Cerebellar cortex (tissue), 1 donor: ENCODE measurements at places on chromosomes 13 and 19.

GRCh38 chr19:33818411-33818810, 21.7 kb downstream of the KCTD15 start:
- no peak for DNase-seq

DNA sequence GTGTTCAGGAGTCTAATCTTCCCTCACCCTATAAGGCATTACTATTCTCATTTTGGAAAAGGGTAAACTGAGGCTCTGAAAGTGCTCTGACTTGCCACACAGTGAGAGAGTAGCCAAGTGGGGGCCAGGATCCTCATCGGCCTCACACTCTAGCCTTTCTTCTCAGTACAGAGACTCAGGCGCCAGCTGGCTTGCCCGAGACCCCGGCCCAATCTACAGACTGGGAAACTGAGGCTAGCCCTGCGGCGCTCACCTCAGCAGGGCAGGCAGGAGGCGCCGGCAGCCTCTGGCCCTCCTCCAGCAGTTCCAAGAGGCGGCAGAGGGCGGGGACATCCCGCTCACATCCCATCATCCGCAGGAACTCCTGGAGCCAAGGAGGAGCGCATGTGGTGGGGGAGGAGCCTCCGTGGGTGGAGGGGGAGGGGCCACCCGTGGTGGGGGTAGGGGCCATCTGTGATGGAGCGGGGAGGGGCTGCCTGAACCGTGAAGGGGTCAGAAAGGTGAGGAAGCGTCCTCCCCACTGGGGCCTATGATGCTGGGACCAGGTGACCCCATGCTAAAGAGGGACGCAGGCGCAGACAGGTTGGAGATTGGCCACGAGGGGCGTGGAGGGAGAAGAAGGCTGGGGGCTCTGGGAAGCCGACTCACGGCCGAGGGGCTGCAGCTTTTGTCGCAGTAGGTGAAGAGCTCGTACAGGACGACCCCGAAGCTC, 8.7 kb upstream of the INSL3 start:
- peak; percentile 87 for DNase-seq

- peak; percentile 61 for DNase-seq
Measured at GRCh38 chr19:4439243-4439642, 18.4 kb downstream of the UBXN6 start.

DNA sequence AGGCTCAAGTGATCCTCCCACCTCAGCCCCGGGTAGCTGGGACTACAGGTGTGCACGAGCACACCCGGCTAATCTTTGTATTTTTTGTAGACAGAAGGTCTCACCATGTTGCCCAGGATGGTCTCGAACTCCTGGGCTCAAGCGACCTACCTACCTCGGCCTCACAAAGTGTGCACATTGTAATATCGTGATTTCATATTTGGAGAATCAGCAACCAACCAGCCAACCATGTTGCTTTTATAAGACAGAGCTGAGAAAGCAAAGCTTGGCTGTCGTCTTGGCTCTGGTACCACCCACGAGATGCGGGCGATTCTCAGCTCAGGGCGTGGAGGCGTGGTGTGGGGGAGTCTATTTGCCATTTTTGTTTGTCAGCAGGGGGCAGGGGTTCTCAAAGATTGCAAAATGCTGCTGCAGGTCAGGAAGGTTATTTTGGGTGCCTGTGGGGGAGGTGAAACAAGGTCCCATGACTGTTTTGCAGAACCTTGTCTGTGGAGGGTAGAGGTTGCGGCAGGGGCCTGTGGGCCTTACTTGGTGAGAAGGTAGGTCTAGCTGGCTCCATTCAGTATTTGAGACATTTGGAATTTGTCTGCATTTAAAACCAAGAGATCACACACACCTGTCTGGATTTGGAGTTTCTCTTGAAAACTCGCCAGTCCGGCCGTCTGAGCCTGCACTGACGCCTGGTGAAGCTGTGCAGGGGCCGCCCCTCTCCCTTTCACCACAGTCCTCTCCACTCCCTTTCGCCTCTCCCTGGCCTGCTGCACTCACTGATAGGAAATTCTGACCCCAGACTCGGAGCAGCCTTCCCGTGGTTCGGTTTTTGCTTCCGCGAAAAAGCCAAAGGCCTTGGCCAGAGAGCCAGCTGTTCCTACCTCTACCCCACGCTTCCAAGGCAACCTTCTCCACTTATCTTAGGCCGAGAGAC, 15.4 kb downstream of the TNFAIP8L1 start:
- DNase-seq = no peak

GRCh38 chr13:94431987-94432386, 47.5 kb downstream of the DCT start:
- no peak for DNase-seq

DNA sequence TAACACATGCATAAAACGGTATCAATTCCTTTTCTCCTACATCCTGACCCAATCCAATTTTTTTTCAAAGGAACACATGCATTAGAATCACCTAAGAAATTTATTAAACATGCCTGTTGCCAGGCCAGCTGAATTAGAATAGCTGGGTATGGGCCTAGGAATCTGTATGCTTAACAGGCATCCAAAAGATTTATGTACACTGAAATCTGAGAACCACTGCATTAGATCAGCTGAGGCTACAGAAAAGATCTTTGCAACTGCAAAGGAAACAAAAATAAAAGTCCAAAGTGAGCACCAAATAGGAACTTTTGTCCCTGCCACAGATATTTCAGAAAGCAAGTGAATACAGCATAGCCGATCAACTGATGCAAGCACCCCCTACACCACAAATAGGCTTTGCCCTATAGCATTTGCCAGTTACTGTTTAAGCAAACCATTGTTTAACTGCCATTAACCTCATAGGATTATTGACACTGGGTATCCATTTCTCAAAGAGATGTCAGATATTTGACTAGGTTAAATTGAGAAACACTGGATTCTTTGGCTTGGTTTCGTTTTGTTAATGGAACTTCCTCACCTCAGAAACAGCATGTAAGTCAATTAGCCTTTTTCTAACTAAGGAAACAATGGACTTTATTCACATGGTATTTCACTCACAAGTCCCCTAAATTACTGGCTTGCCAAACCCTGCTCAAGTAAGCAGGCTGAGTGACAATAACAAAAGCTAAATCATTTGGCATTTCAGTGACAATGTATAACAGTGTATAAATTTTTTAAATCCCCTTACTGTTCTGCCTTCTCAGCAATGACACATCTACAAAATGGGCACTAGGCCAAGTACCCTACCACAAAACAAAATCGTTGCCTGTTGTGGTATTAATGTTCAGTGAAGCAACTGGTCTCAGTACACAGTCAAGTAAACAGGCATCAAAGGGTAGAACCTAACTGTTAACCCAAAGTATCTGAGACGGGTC, 67.8 kb downstream of the SUCLA2 start:
- DNase-seq = no peak

GRCh38 chr19:38737281-38737865, 6.9 kb downstream of the CAPN12 start:
- DNase-seq = no peak

DNA sequence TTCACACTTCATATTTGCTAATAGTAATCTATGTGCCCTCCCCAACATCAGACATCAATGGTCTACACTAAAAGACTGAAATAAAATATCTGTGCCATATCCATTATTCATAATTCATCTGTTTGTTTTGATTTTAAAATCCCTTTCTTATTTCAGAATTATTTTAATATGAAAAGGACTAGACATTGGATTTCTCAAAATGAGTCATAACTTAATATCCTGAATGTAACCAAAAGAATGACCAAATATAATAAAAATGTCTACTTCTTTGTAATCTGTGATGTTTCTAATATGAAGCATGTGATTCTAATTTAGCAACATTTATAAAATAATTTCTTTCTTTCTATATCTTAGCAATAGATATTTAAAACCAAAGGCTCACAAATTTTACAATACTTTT, 64.9 kb downstream of the MZT1 start:
- no peak for DNase-seq

DNA sequence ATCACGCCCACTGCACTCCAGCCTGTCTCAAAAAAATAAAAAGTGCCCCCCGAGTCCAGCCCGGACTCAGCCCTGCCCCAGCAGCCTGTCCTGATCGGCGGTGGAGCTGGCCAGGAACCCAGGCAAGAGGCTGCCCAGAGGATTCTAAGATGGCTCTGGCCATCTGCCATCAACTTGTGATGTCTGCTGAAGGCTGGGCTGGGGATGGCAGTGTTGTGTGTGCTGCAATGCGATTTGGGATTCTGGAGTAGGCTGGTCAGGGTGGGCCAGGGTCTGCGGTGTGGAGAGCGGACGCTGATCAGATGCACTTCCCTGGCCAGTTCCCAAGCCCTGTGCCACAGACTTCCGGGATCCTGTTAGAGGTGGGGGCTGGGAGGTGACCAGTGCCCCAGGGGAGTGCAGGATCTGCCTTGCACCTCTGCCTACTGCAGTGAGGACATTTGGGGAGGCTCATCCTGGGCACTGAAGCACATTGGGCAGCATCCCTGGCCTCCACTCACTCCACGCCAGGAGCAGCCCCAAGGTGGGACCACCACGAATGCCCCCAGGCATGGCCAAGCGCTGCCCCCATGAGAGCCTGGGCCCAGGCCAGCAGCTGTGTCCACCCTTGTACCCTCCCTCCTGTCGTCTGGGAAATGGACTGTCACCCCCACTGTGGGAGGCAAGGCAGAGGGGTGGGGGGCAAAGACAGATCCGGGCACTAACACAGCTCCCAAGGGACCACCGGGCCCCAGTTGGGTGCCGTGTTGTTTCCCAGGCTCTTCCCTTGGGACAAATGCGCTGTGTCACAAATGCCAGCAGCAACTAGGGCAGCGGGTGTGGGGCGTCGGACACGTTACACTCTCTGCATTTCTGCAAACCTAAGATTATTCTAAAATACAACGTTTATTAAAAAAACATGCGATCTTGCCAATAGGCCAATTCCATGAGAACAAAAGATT, 3.4 kb upstream of the TBXA2R start:
- DNase-seq = no peak

- no peak for DNase-seq
Measured at GRCh38 chr13:73833325-73834070, 300.7 kb downstream of the KLF12 start.

- peak; percentile 3 for DNase-seq
Measured at GRCh38 chr13:92355213-92355612, 871.4 kb upstream of the GPC6 start.

- DNase-seq = no peak
Measured at GRCh38 chr13:110713642-110713952, at the start of gene ING1. Gene ING1, plus strand, starts transcription at chr13:110713700. Its CDS starts 450 bp downstream, at chr13:110714150.

DNA sequence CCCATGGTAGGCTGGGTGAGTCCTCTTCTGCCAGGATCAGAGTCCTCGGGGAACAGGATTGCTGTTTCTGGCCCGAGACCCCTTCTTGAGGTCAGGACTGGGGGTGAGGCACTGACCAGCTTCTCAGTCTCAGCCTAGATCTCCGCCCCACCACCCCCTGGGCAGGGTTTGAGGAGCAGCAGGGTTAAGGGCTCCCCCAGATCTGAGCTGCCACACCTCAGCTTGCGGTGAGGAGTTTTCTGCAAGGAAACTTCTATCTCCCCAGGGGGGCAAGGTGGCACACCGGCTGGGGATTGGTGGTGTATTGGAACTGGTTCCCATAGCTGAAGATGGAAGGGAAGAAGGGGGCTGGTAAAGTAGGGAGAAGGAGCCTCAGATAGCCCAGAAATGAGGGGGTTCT, 19.5 kb downstream of the CHST8 start:
- no peak for DNase-seq
